ENCODE measurements at places on chromosomes 7 and 10. TPM values are rescaled to one million over a fixed set of nuclear protein-coding genes. Genes with fewer than 3 reads are reported as not detected.

The CACNB2 gene
- total RNA-seq: 0.13 TPM

The CLRN3 gene
- not detected for total RNA-seq

The ZNF425 gene
- total RNA-seq: 1.1 TPM

The SLC18A2 gene
- total RNA-seq: not detected

The MRPS17 gene
- total RNA-seq: 20.4 TPM

The INA gene
- total RNA-seq: not detected

The ARHGAP22 gene
- total RNA-seq: 3.7 TPM

The LEP gene
- total RNA-seq: not detected

The RGS10 gene
- 14.1 TPM for total RNA-seq

The ZC3HAV1L gene
- 2.3 TPM for total RNA-seq

The TAS2R4 gene
- 0.05 TPM for total RNA-seq

The TMEM236 gene
- total RNA-seq: not detected

The CRYGN gene
- total RNA-seq: not detected

The HECW1 gene
- total RNA-seq: 2.5 TPM

The ADARB2 gene
- total RNA-seq: 1.3 TPM

The PCLO gene
- 5.9 TPM for total RNA-seq

The AKR1C4 gene
- total RNA-seq: not detected

The HOXA2 gene
- 1.4 TPM for total RNA-seq

The EIF3B gene
- total RNA-seq: 338 TPM

The ADAM8 gene
- total RNA-seq: 4.5 TPM

The FKBP9 gene
- 101 TPM for total RNA-seq

The PPP1R3C gene
- not detected for total RNA-seq

The RPEL1 gene
- not detected for total RNA-seq

The GIGYF1 gene
- 25.1 TPM for total RNA-seq

The C10orf53 gene
- not detected for total RNA-seq

The CYP2C19 gene
- total RNA-seq: not detected

The ASB10 gene
- not detected for total RNA-seq

The ADRB1 gene
- 1.1 TPM for total RNA-seq

The LIPM gene
- total RNA-seq: not detected

The LRRC18 gene
- total RNA-seq: not detected

The TBATA gene
- total RNA-seq: not detected

The OR2A1 gene
- not detected for total RNA-seq

The MRLN gene
- not detected for total RNA-seq

The LOXL4 gene
- 393 TPM for total RNA-seq

The PAOX gene
- not detected for total RNA-seq

Data from A375 (cell line).